ENCODE measurements at places on chromosomes 7 and 10.

- no peak for DNase-seq
Observed at GRCh38 chr7:70217571-70217970, 619.3 kb downstream of the AUTS2 start.

- DNase-seq = no peak
Observed at GRCh38 chr10:133060466-133060865, 27.3 kb upstream of the ADGRA1 start.

- DNase-seq = no peak
Observed at GRCh38 chr10:96967847-96968246, 135.7 kb downstream of the LCOR start.

DNA sequence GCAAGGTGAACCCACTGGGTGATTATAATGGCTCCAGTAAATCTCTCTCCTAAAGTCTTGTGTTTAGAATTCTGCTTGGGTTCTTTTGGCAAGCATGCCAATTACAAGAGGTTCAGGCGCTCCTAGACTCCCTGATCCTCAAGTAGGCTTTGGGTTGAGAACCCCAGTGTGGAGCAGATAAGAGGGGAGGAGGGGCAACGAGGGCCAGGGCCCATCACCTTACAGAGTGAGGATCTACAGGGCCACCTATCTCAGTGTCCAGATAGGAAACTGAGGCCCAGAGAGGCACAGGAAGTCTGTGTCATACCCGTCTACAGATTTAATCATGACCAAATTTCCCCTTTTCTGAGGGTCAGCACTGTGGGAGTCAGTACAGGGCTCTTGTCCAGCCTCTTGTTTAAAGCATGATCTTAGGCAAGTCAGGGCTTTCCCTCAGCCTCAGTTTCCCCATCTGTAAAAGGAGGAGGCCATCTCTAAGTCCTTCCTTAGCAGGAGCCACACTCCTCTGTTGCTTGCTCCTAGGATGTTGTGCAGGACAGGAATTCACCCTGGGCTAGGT, 4.4 kb downstream of the TACR2 start:
- no peak for DNase-seq

DNA sequence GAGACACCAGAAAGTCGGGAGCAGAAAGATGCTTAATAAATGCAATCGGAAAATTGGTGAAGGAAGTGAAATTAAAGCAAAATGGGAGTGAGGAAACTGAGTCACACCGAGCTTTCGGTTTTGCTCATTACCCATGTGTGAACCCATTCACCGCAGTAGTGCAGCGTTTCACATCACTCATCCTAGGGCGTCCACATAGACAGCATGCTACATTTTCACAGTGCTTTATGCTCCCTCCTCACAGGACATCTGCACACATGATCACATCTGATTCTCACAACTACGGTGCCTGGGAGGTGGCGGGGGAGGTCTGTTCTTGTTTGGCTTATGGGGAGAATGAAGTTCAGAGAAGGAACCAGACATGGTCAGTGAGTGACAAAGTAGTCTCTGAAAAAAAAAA, 36.6 kb upstream of the ATP6V0A4 start:
- DNase-seq = no peak

- no peak for DNase-seq
Observed at GRCh38 chr7:94423863-94424735, 29.4 kb downstream of the COL1A2 start.

- no peak for DNase-seq
Observed at GRCh38 chr10:109456566-109457301, 466.6 kb downstream of the XPNPEP1 start.

GRCh38 chr10:74187237-74187636, 36.2 kb downstream of the ADK start:
- no peak for DNase-seq

- no peak for DNase-seq
Observed at GRCh38 chr7:41005374-41005901, 697.5 kb downstream of the INHBA start.

GRCh38 chr7:142808461-142808801, 37.7 kb downstream of the PRSS2 start:
- DNase-seq = no peak

GRCh38 chr10:106044503-106044902, 1120.0 kb downstream of the SORCS1 start:
- DNase-seq = no peak

DNA sequence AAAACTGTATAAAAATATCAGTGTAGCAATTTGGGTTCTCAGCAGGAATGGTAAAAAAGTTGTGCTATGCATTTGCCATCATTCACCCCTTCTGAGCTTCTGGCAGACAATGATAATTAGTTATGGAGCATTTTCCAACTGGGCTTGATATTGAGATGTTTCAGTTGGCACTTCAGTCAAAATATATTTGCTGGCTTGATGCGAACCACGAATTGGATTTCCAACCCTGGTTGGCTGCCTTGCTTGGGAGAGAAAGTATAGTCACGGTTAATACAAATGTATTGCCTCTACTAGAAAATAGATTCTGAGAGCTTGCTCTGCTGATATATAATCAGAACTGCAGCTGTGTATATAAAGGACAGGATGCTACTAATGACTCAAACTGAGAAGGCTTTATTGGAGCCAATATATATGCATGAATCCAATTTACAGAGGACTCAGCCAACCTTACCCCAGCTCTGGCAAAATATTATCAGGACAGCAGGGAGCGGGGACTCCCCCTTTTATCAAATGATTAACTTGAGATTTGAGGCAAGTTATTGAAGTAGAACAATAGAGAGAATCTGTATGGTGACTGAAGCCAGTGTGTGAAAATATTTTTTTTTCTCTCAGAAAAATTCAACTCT, 219.8 kb upstream of the SMIM30 start:
- no peak for DNase-seq

- DNase-seq = no peak
Observed at GRCh38 chr7:87202705-87203104, 16.8 kb downstream of the TMEM243 start.

GRCh38 chr10:132257271-132257670, 50.5 kb downstream of the STK32C start:
- DNase-seq = no peak

DNA sequence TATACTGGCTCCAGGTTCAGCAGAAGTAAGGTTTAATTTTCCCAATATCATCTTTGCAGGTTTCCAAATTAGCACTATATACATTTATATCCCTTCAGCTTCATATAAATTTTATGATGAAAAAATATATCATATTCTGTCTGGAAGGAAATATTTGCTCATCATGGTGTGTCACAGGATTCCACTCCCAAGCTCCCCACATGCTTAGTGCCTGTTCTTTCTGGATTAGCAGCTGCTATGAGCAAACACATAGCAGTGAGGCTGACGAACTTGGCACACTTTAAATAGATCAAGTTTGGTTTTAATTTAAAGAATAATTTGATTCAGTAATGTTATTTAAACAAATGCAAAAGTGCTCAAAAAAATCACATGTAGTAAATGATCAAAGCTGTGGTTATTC, 251.9 kb downstream of the AGMO start:
- DNase-seq = no peak

- DNase-seq = no peak
Observed at GRCh38 chr7:20482071-20482470, 133.4 kb upstream of the ABCB5 start.

- DNase-seq = no peak
Observed at GRCh38 chr7:24378871-24379616, 95.1 kb downstream of the NPY start.

- peak; percentile 91 for DNase-seq
Observed at GRCh38 chr10:100912605-100913469, at the start of gene SLF2. Gene SLF2 (plus strand): TSS chr10:100912963. CDS start chr10:100913111, 148 bp downstream.

DNA sequence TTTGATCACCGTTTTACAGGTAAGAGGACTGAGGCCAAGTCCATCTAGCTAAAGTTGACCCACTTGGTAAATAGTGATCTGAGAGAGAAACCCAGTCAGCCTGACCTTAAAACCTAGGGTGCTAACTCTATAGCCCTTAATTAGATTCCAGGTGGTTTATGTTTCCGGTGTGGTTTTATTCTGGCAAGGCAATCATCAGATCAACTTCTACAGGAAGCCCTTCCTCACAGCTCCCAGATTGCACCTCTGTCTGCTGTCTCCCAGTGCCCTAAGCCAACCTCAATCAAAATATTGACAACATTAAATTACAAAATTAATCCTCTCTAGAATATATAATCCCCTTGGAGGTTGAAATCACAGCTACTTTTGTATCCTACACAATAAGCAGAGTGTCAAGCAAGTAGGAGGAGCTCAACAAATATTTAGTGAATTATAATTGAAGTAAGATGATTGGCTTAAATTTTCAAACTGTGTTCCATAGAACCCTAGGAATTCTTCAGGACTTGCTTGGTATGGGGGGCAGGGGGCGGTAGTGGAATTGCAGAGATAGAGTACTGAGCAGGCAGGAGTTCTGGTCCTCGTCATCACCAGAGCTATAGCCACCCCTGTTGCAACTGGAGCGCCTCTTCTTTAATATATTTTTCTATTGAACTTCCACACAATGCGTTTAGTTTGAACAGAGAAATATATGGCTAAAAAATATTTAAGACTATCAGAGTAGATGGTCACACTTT, 692.8 kb upstream of the LRRN3 start:
- no peak for DNase-seq

DNA sequence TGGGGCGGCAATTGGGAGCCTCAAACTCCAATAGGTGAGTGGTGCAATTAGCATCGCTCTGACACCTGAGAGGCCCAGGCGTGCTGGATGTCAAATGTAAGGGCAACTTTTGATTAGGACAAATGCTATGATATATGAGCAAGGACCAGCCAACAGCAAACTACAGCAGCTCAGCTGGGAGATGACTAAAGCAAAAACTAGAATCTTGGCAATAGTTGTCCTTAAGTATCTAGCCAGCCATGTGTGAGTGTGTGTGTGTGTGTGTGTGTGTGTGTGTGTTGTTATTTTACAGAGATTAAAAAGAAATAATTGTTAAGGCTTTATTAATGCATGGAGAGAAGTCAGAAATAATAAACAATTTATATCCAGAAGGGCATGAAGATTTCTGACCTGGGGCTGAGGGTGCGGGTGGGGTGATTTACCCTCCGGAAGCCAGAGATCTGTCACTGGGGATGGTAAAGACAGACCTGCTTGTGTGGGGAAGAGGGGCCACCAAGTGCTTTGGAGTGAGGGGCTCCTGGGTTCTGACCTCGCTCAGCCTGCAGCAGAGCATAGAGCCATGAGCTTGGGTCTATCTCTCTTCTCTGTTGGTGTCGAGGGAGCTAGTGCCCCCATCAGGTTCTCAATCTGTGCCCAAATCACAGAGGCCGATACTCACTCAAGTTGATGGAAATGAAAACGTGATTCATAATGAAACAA, 77.3 kb downstream of the EMX2 start:
- no peak for DNase-seq

DNA sequence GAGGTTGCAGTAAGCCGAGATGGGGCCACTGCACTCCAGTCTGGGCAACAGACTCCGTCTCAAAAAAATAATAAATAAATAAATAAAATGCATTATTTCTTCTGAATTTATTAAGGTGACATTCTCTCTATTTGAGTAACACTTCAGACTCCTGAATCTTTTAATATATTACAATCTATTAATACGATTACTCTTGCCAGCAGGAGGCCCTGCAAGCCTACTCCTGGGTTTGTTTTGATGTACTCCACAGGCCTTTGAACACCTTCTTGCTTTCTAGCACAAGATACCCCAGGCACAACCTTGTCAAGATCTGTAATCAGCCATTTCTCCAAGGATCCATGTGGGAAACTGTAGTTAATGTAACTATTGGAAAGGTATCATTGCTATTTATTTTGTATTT, 63.5 kb downstream of the COBL start:
- DNase-seq = no peak

- no peak for DNase-seq
Observed at GRCh38 chr7:16071246-16071857, 350.0 kb downstream of the CRPPA start.

DNA sequence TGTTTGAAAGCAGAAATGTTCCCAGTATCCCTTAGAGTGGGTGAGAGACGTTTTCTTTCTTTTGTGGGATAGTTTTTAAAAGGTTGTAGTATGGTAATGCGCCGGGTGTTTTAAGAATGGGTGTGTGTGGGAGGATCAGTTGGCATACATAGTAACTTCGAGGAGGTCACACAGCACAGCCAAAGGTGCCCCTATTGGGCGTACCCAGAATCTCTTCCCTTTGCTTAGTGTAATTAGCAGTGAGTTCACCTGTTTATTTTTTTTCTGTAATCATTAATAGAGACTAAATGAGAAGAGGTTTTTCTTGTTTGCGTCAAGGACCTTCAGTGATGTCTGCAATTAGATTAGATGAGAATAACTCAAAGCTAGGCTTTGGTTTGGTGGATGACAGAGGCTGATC, 1.5 kb downstream of the PLEKHA8 start:
- DNase-seq = no peak

- DNase-seq = no peak
Observed at GRCh38 chr7:122595885-122596284, 103.0 kb downstream of the RNF133 start.

DNA sequence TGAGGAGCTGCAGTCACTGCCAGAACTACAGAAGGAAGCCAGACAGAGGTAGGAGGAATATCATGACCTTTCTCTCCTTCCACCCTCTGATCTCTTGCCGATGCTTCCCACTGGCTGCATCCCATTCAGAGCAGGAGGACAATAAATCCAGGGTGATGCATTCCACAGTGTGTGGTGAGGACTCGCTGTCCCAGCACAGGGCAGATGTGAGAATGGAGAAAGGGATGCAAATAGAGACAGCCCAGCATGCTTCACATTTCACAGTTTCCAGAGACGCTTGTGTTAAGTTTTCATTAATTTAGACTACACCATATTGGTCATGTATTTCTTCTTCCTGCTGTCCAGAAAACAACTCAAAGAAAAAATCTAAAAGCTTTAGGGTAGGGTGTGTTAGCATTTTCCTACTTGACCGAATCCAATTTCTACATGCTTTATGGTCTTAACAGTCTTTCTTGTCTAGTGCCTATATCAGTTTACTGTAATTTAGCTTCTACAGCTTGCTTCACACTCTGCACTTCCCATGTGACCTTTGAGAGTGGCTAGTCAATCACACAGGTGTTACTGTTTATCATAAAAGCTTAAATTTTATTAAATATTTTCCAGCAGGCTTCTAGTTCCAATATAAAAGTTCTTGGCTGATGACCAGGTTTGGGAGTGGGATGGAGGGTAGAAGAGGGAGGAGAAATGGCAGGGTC, 155.6 kb downstream of the RAPGEF5 start:
- no peak for DNase-seq

GRCh38 chr10:119189811-119190282, 11.2 kb upstream of the PRDX3 start:
- no peak for DNase-seq

DNA sequence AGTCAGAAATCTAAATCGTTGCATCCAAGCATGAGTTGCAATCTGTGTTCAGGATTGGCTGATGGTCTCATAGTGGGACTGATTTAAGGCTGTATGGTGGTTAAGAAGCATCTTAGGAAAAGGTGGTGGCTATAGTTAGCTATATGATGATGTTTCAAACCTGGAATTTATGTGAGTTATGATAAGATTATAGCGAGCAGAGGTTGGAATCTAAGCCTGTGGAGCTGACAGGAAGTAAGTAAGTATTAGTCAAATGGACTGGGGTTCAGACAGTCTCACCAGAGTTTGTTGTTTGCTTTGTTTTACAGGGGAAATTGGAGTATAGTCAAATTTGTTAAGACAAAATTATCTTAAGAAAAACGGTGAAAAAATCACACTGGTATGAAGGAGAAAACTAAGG, 56.7 kb downstream of the ANKRD7 start:
- no peak for DNase-seq
